Stomach (tissue), 19 donors: ENCODE measurements at places on chromosomes 6 and 20. TPM values are rescaled to one million over a fixed set of nuclear protein-coding genes. Genes with fewer than 3 reads are reported as not detected.

- DNase-seq: no peak
Measured at GRCh38 chr6:41426888-41427641, 91.7 kb downstream of the NCR2 start.

DNA sequence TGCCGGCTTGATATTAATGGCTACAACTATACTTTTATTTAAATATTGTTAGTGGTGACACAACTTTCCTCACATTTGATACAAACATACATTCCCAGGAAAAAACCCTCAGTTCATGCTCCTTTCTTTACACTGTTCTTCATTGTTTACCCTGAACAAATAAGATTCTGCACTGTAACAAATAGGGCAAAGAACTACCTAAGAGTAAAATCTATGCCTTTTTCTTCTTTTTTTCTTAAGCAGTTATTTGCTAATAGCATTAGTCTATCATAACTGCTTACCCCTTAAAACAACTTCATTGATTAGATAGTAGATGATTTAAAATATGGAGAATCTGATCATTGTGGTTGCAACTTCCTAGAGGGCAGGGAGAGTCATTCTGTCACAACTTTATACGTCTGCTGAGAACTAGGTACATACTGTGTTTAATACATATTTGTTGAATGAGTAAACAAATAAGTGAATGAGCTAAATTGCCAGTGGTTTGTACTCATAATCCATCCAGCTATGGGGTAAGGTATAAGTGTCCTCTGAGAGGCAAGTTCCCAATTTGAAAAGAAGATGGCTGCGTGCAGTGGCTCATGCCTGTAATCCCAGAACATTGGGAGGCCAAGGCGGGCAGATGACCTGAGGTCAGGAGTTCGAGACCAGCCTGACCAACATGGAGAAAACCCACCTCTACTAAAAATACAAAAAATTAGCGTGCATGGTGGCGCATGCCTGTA lies 161.0 kb downstream of the CDK19 start:
- peak; percentile 40 for DNase-seq

DNA sequence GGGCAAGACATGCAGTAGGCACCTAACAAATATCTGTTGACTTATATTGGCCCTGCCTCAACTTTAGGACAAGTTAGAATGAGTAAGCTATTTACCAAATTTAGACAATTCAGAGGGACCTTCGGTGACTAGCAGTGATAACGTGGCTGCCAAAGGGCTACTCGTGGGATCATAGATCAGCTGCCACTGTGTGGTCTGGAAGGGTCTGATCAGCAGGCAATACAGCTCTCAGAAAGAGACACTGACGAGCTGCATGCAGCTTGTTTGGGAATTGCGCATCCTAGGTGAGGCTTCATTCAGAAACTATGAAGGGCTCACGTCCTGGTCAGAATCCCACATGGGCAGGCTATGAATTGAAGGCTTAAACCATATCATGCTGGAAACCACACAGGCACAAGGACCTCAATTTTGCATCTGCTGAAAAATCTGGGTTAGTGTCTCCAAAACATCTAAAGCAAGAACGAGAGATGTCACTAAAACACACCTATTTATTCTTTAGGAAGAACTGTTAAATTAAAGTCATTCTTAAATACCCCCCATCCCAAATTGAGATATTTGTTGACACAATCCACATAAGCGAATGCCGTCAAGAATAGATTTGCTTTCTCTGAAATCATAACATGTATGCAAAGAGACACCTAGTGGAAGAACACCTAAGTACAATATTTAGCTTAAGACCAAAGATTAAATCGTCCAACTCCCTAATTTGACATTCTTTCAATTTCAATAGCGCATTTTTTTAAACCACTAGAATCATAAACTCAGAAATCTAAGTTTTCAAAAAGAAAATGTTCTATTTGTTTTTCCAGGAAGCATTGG lies 79.6 kb downstream of the IPCEF1 start:
- DNase-seq: no peak

- no peak for DNase-seq
Measured at GRCh38 chr6:116221067-116221466, 32.8 kb downstream of the TSPYL4 start.

GRCh38 chr6:150813993-150814359 lies 51.5 kb upstream of the MTHFD1L start:
- DNase-seq: peak; percentile 31

DNA sequence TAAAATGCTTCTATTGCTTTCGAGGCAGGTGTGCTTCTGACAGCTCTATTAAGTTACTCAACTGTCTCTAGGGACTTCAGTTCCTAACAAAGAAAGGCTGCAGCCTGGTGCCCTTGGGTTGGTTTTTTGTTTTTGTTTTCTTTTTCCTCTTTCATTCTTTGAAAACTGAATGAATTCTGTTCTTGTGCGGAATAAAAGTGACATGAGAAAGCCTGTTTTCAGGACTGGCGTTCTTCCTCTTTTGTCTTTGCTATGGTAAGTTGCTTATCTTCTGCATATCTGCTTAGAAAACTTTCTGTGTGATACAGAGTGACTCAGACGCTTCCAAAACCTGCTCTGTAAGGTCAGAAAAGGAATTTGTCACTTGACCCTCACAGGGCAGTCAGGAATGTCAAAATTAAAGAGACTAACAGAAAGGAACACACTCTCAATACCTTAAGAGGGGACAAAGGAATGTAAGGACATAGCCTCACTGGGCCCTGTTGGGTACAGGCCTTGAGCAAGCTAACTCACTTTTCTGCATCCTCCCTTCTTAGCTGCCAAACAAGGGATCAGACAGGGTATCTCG lies 56.2 kb upstream of the NHSL1 start:
- no peak for DNase-seq

GRCh38 chr6:44064089-44064947 lies 62.9 kb downstream of the MRPL14 start:
- peak; percentile 47 for DNase-seq

DNA sequence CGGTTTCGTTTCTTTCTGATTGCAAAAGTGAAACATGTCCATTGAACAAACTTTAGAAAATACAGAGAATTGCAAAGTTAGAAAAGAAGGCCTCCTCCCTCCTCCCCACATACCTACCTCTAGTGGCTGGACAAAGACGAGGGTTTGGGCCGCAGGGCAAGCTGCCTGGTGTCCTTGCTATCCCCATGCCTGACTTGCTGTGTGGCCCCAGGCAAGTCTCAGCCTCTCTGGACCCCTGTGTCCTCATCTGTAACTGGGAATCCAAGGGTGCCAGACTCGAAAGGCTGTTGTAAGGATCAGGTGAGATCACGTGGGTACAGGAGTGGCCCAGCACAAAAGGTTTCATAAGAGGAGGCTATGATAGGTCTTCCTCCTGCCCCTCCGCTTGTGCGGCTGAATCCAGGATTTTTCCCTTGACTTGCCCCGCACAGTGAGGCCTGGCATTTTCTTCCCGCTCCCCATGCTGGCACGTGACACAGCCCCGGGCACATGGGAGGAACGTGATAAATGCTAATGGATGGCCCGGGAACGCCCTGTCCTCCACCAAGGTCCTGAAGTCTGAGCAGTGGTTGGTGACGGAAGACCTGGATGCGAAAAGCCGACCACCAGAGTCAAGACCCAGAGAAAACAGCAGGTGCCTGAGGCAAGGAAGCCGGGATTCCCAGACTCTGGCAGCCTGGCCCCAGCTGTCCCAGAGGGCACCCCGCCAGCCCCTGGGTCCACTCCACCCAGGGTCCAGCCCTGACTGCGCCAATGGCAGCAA lies 55.8 kb downstream of the UBE2V1 start:
- no peak for DNase-seq

- DNase-seq: no peak
Measured at GRCh38 chr6:1057490-1058135, 254.3 kb upstream of the FOXQ1 start.

The TMEM244 gene
- not detected for total RNA-seq

The DYNLT2 gene
- 5.3 TPM for total RNA-seq

The PKIB gene
- 7.6 TPM for total RNA-seq

The SLA2 gene
- total RNA-seq: 8.7 TPM

The PDYN gene
- not detected for total RNA-seq
